ENCODE measurements at places on chromosomes 3 and 15.

DNA sequence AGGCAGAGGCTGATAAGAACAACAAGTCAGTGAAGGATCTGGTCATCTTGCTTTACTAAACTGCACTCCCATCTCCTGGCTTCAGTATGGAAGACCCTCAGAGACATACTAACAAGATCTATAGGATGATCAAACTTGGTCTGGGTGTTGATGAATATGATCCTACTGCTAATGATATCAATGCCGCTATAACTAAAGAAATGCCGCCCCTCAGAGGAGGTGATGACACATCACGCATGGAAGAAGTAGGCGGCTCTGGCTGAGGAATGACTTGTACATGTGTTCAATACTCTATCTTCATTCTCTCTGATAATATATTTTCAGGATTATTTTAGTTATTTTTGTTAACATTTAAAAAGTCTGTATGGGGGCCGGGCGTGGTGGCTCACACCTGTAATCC is 17.5 kb upstream of the EIF2B5 start:
- DNase-seq = no peak

DNA sequence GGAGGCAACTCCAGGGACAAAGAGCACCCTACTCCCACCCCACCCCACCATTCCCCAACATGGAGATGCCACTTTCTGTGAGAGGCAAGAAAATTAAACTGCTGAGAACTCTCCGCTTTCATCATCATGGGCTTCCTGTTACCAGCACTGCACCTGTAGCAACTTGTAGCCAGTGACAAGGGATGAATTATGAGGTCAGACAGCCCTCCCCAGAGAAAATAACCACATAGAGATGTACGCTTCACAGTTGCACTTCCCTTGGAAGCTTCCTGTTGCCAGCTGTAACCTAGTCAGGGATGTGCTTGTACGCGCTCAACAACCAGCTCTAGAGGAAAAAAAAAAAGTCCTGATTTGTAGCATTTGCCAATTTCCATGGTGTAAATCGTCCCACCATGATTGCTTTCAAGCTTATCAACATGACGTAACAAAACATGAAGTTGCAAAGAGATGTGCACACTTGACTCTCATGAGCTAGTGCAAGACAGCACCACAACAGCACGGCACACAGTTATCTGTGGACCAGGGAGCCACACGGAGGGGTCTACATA is 145.4 kb downstream of the RAB11A start:
- no peak for DNase-seq

- DNase-seq = no peak
Measured at GRCh38 chr15:37773111-37773860, 161.2 kb upstream of the TMCO5A start.

DNA sequence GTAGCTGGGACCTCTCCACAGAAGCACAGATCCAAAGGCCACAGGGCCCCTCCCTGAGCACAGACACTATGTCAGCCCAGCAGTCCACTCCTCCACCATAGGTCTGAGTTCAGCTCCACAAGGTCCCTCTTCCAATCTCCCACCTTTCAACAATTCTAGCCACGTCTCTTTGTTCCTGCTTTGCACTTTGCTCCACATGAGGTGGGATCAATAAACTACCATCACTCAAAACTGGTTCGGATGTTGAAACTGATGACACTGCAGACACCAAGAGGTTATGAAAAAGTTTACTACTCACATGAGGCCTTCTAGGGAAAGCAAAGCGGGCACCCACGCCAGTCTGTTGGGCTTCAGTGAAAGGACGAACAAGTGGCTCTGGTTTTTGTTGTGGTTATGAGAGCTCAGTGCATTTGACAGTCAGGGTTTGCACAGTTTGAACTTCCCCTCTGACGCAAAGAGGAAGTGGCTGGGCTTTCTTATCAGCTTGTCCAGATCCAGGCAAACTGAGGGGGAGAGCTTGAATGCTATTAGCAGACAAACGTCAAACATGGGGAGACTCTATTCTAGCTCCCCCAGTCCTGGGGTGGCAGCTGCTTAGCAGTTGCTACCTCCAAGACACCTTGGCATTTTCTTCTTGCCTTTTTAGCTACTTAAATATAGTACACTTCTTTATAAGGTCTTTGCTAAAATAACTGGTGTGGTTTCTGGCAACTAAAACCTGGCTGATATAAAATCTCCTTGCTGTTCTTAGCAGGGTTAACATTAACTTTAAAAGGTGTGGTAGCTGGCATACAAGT is 37.8 kb downstream of the ZNF445 start:
- peak; percentile 29 for DNase-seq

- DNase-seq = no peak
Measured at GRCh38 chr3:128276146-128276435, 122.8 kb downstream of the EEFSEC start.

- DNase-seq = no peak
Measured at GRCh38 chr3:94544131-94544789, 481.4 kb downstream of the NSUN3 start.

DNA sequence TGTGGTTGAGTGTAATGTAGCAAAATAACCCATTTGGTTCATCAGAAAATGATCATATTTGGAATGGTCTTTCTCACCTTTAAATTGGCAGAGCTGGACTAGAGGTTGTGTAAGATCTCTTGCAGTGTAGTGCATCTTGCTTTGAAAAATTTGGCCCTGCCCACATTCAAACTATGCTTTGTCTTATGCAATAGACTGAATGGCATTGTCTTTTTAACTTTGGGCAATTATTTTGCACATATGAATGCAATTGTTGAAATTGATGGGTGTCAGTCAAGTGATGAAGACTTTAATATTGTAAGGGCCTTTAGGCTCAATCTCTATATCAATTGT is 381.4 kb downstream of the GRM7 start:
- no peak for DNase-seq

DNA sequence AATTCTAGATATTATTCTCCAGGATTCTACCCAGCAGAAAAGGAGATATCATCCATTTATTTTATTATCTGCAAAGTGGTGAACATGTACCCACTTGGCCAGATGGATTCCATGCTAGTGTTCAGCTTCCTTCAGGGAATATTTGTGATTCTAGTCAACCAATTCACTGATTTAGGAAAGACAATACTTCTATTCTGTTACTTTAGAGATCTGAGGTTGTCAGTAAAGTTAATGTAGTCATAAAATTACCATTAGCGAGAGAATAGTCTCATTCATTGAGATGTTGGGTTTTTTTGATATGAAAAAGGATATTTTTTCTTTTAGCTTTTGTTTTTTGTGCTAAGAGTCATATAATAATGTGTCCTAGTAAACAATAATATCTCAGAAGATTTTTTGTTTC is 222.8 kb downstream of the CGGBP1 start:
- no peak for DNase-seq

DNA sequence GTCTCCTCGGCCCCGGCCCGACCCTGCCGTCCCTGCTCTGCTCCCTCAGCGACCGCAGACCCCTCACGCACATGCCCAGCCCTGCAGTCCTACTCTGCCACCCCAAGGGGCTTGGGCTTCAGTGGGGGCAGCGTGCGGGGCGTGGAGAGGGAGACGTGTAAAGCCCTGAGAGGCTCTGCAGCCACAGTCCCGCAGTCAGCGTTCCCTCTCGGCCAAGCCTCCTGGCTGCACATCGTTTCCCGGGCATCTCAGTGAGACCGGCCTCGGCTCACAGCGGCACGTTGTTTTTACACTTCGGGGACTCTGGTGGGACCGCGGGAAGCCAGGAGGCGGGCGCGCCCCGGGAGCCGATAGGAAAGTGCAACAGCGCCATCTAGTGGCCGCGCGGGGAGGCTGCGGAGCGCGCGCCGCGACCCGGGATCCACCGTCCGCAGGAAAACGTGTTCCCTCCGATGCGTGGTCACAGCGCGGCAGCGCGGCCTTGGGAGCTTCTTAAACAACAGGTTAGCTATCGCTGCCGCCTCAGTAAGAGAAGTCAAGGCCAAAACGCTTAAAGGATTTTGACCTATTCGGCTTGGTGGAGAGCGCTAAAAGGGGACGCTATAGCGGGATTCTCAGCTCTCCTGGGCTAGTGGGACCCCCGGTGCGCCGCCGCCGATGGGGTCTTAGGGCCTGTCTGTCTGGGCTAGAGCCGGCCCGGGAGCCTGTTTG is 226.8 kb upstream of the IGF1R start:
- DNase-seq = peak; percentile 28

DNA sequence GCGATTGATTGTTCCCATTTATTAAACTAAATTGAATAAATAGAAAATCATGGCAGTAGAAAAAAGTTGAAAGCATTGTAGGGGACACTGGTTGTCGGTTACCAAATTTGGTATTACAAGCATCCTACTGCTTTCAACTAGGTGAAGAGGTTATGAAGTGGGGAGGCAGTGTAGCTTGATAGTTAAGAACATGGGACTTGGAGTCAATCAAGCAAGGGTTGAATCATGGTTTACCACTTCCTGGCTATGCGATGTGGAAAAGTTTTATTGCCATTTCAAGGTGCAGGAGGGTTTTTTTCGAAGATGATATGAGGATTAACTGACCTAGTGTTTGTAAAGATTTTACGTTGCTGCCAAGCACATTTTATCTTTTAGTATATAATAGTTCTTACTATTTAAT is 318.2 kb upstream of the KCNH8 start:
- DNase-seq = no peak
